ENCODE measurements at places on chromosomes 3 and 15.

GRCh38 chr15:95620934-95621579 lies 709.4 kb upstream of the NR2F2 start:
- DNase-seq = no peak

DNA sequence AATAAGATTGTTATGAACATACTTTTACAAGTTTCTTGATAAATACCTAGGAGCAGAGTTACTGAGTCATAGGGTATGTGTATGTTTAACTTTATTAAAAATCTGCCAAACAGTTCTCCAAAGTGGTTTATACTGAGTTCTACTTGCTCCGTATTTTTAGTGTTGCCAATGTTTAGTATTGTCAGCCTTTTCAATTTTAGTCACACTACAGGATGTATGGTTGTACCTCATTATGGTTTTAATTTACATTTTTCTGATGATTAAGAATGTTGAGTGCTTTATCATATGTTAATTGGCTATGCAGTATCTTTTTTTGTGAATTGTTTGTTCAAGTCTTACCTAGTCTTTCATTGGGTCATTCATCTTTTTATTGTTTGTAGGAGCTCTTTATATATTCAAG lies 4.3 kb downstream of the TMOD3 start:
- DNase-seq = no peak

- no peak for DNase-seq
Measured at GRCh38 chr15:29056839-29057450, 171.2 kb downstream of the APBA2 start.

GRCh38 chr3:38652934-38653333 lies 3.4 kb upstream of the SCN5A start:
- DNase-seq = no peak

- no peak for DNase-seq
Measured at GRCh38 chr15:81724536-81724935, 321.3 kb downstream of the MEX3B start.

DNA sequence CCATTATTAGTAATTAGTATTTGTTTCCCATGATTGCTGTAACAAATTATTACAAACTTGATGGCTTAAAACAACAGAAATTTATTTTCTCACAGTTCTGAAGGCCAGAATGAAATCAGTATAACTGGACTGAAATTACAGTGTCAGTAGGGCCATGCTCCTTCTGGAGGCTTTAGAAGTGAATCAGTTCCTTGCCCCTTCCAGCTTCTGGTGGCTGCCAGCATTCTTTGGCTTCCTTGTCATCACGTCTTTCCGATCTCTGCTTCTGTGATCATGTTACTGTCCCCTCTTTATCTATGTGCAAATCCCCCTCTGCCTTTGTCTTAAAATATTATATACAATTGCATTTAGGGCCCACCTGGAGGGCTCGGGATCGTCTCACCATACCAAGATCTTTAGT lies 92.0 kb downstream of the FOXB1 start:
- DNase-seq = no peak

DNA sequence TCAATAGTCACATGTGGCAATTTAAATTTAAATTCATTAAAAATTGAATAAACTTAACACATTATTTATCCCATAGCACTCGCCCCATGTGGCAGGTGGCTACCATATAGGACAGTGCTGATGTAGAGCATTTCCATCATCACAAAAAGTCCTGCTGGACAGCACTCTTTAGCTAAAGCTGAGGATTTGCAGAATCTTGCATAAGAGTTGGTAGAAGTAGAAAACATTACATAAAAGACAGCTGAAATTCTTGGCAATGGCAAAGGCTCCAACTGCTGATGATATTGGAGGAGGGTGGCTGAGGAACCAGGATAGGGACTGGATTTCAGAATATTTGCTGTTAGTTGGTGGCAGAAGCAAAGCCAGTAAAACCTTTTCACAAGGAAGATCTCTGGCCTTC lies 230.7 kb upstream of the SATB1 start:
- no peak for DNase-seq

DNA sequence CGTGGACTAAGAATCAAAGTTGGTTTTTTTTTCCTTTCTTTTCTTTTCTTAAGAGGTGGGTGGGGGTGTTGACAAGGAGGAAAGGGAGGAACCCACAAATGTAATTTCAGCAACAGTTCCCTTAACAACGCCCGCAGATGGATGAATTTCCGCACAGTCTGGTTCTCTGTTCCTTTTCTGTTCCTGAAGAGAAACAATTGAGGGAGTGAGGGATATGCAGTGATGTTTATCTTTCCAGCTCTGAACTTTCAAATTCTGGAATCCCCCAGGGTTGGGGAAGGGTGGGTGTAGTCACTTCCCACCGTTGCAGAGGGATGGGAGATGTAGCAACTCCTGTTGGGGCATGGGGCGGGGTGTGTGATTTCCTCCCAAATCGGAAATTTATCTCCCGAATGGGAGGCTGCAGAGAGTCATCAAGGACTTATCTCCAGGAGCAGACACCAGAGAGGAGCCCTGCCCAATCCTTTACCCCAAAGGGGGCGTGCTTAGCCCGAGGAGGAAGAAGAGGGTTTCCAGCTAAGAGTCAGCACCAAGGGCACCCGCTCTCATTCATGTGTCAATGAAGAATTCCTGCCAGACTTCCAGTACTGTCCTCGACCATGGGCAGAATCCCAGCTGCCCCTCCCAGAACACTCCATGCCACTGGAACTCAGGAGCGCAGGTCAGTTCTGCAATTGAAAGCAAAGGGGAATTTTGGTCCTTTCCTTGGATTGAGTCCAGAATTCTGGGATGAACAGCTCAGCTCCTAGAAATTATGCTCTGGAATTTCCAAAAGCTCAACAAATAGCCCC lies 35.0 kb upstream of the CFAP161 start:
- no peak for DNase-seq

DNA sequence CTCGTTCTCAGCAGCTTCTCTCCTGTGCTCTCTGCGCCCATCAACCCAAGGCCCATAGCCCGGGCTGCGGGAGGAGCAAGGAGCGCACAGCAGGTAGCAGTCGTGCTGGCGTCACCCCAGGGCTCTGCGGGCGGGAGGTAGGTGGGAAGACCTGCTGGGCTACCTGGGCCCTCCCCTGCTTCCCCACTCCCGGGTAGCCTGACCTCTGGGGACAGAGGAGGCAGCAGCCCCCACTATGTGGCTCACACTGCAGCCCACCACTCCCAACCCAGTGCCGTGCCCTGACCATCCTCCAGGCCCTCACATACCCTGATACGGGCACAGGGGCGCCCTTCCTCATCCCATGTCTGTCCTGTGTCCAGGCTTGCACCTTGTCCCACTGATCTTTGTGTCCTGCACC lies 171.0 kb downstream of the NSMCE3 start:
- no peak for DNase-seq

GRCh38 chr3:184727357-184728009 lies 15.6 kb upstream of the MAGEF1 start:
- DNase-seq = no peak

GRCh38 chr3:100506355-100506754 lies 13.9 kb downstream of the TMEM45A start:
- no peak for DNase-seq

- DNase-seq = no peak
Measured at GRCh38 chr3:168272343-168272985, 176.7 kb upstream of the GOLIM4 start.

GRCh38 chr15:100043692-100044091 lies 298.1 kb downstream of the ADAMTS17 start:
- no peak for DNase-seq

DNA sequence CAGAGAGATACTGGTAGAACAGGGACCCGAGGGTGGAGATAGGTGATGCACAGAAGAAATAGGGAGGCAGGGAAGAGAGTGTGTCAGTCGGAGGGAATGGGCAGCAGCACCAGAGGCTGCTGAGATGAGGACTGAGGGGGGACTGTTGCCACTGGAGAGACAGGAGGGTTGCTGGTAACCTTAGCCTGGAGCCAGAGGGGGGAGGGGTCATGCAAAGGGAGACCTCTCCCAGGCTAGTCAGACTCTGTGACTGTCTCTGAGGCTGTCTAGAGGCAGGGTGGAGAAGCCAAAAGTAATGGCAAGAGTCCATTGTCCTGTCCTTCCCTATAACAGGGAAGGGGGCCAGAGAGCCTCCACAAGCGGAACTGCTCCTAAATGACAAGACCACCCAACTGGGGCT lies 2.1 kb upstream of the DLEC1 start:
- no peak for DNase-seq

- no peak for DNase-seq
Measured at GRCh38 chr3:39094851-39095677, 12.4 kb downstream of the GORASP1 start.

DNA sequence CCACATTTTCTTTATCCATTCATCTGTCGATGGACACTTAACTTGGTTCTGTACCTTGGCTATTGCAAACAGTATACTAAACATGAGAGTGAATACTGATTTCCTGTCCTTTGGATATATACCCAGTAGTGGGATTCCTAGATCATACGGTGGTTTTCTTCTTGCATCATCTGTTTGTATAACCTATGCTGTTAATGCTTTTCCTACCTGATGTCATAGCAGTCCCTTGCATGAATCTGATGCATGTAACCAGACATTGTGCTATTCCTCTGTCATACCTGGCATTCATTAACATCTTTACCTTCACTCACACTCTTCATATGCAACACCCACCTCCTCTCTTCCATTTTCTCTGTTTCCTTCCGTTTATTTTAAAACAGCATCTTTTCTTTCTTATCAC lies 185.2 kb downstream of the KLHL25 start:
- DNase-seq = no peak

DNA sequence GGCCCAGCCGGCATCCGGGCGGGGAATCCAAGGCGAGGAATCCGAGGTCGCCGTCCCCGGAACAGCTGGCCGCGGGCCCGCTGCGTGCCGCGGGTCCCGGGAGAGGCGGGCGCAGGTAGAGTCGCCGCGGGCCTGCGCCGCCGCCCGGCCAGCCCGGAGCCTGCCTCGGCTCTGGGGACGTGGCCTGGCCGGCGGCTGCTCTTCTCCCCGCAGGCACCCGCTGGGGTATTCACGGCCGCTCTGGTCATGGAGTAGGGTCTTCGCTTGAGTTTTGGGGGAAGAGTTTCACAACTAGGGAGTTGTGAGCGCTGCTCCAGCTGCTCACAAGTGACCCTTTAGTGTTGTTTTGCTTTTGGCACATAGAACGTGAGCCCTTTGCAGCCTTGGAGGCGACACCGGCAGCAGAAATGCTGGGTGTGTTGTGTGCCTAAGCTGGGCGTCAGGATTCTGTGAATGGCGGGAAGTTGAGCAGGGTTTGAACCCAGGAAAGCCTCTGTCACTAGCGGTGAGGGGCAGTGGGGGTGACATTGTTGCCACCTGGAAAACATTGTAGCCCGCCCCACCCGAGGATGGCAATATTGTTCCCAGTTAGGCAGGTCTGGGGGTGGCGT lies 4.0 kb downstream of the TRIM71 start:
- no peak for DNase-seq

DNA sequence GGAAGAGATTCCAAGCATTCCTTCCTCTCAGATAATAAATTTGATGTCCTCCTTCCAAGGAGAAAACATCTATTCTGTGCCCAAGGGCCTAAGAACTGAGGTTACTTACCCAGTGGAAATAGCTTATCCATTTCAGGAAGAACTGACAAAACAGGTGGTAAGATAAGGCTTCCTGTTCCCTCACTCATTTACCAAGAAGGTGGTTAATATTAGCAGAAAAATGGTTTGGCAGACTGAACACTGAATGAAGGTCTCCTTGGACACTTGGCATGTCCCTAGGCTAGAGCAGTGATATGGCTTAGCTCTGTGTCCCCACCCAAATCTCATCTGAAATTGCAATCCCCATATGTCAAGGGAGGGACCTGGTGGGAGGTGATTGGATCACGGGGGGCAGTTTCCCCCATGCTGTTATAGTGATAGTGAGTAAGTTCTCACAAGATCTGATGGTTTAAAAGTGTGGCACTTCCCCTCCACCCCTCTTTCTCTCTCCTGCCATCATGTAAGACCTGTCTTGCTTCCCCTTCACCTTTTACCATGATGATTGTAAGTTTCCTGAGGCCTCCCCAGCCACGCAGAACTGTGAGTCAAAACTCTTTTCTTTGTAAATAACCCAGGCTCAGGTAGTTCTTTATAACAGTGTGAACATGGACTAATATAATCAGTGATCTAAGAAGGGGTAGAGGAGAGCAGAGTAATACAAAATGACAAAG lies 127.4 kb downstream of the ST8SIA2 start:
- no peak for DNase-seq

DNA sequence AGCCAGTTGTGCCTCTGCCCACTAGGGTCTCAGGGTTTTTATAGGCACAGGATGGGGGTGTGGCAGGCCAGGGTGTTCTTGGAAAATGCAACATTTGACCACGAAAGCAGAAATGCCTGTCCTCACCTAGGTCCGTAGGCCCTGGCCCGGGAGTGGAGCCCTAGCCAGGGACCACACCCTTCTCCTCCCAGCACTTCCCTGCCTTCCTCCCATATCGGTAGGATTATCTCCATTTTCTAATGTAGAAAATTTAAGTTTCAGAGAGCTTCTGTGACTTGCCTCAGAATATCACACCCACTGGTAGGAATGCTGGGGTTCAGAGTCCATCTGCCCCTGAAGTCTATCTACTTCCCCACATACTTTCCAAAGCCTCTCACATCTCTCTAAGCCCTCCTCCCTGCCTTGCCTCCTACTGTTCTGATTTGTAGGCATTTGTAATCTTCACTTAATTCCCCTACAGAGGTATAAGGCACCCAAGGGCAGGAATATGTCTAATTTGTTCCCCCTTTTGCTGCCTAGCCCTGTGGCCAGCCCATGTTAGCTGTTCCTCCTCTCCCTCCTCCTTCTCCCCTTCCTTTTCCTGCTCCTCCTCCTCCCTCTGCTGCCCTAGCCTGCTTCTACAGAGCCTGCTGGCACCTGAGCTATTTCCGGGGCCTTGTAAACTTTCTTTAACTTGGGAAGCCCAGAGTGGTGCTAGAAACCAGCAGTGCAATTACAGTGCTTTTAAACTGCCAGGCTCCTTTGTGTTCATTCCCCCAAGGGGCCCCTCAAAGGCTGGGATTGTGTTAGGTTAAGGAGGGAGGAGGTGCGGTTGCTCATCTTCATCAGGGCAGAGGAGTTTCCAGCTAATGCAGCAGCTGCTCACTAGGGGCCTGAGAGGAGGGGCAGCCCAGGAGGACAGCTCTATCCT lies 71.1 kb downstream of the MRPL46 start:
- no peak for DNase-seq

DNA sequence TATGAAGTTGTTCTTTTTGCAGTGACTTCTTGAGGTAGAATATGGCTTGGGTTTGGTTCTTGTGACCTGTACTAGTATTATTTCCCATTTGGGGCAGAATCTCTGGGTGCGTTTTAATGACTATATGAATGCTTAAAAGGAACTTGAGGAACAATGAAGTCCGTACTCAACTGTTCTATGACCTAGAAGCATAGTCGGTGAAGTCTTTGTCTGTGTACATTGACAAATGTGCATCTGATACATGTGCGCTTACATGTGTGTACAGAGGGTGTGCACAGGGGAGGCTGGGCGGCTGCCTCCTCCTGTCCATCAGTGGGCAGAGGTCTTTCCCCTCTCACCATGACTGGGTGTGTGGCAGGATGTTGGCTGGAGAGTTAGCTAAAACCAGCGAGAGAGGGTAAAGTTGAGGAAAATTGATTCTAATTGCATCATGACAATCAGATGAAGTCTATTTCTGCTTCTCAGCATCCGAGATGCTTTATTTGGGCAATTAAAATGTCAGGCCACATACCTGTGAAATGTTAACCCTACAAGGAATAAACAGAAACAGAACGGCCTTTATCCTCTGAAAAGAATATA lies 1.0 kb upstream of the NR2F2 start:
- DNase-seq = no peak

Data from stimulated activated CD8-positive, alpha-beta memory T cell treated with anti-CD3 and anti-CD28 coated beads, Interleukin-4, amount 100 ng/mL, for 1 hour (primary cell).